Right cardiac atrium (tissue), 5 donors: ENCODE measurements at places on chromosomes 4 and X. TPM values are rescaled to one million over a fixed set of nuclear protein-coding genes. Genes with fewer than 3 reads are reported as not detected.

- DNase-seq, result no peak
These were observed 44.9 kb upstream of the SMAD1 start for GRCh38 chr4:145436796-145437195.

- peak; percentile 81 for DNase-seq
These were observed at the start of gene XPNPEP2 for GRCh38 chrX:129738466-129739308. Gene XPNPEP2 (plus strand): TSS chrX:129738979. CDS start chrX:129739214, 235 bp downstream.

Gene GPC3
- polyA plus RNA-seq, result 7.0 TPM

DNA sequence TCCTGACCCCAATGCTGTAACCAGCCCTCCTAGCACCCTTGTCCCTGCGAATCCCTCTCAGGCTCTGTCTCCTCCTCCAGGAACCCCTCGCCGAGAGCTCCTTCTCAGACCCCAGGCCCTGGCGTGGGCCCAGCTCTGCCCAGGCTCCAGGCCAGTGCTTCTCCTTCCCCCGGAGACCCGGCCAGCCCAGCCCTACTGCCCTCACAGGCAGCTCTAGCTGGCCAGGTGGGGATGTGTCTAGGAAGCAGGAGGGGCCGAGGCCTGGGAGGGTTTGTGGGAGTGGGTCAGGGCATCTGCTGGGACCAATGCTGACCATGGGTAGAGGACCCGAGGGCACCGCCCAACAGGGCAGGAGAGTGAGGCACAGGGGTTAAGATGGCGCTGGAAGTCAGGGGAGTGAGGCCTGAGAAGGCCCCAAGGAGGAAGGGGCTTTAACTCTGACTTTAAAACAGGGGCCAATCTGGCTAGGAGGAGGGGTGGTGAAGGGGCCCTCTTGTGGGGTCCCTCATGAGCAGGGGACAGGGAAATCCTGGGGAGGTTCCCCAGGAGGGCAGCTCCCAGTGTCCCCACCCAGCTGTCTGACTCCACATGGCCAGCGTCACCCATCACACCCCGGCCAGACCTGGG is 64.7 kb upstream of the NKX1-1 start:
- DNase-seq, result peak; percentile 40

- peak; percentile 80 for DNase-seq
These were observed 51.5 kb upstream of the TRIM2 start for GRCh38 chr4:153152501-153153338.

Gene SPOCK3
- polyA plus RNA-seq, result 0.11 TPM

Gene LAMTOR3
- polyA plus RNA-seq, result 46.7 TPM

Gene LIMCH1
- polyA plus RNA-seq, result 43.3 TPM

Gene LRCH2
- polyA plus RNA-seq, result 3.6 TPM

DNA sequence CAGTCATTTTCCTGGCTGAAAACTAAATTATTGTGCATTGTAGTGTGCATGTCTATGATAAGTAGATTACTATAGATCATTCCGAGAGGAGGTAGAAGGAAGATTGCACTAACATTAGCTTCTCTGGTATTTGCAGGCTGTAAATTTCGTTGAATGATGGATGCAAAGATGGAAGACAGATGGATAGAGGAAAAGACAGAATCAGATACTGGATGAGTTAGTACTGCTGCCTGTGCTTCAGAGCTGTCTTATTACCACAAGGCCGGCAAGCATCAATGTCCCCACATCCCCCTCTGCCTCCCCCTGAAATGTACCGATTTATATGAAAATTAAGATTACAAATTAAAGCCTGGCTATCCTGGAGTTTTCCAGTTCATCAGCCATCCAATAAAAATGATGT is 17.7 kb downstream of the NAA11 start:
- DNase-seq, result no peak

DNA sequence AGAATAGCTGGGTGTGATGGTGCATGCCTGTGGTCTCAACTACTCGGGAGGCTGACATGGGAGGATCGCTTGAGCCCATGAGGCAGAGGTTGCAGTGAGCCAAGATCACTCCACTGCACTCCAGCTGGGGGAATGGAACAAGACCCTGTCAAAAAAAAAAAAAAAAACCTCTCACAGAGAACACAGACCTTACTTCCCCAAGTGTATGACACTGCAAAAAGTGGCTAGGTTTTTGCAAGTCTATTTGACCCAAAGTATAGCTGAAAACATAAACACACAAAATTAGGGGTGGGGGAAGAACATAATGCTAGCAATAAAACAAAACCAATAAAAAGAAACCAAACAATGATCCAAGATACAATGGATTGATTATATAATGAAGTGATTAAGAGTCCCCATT is 6.7 kb downstream of the LAMP2 start:
- DNase-seq, result no peak

GRCh38 chrX:126552313-126553022 is at the start of gene DCAF12L1:
Gene DCAF12L1 (minus strand): TSS chrX:126552814. CDS start chrX:126552608, 206 bp downstream.
- peak; percentile 8 for DNase-seq

DNA sequence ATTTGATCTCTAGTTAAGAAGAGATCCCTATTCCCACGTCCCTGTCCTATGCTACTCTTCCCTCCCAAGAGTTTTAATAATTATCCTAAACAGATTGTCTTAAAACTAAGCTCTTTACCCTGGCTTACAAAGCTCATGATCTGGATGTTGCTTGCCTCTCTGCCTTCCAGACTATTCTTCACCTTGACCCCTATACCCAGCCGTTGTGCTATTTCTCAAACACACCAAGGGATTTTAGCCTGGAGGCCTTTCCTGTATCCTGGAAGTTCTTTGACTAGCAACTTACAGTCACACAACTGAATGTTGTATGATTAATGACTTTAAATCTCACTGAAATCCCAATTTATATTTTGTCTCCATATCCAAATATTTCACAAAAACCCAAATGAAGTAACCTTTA is 314.9 kb downstream of the ADGRL3 start:
- no peak for DNase-seq

DNA sequence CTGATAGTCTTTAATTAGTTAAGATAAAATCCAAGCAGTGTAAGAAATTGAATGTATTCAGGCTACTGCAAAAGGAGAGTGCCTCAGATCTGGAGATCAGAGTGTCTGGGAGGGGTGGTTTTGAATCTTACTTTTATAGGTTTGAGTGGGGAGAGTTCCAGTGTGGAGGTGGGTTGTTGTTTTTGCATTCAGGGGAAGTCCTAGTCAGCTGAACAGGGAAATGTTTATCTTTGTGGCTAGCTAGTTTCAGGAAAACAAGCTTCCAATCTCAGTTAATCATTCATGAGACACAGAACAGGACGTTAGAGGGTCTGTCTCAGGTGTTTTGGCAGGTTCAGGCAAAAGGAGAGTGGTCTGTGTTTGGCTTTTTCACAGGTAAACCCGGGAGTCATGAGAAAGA is 26.0 kb downstream of the ZNF81 start:
- DNase-seq, result no peak

- DNase-seq, result no peak
These were observed 647.5 kb upstream of the TENM3 start for GRCh38 chr4:181595716-181596115.

- DNase-seq, result no peak
These were observed 38.6 kb downstream of the EGFL6 start for GRCh38 chrX:13607996-13608365.

DNA sequence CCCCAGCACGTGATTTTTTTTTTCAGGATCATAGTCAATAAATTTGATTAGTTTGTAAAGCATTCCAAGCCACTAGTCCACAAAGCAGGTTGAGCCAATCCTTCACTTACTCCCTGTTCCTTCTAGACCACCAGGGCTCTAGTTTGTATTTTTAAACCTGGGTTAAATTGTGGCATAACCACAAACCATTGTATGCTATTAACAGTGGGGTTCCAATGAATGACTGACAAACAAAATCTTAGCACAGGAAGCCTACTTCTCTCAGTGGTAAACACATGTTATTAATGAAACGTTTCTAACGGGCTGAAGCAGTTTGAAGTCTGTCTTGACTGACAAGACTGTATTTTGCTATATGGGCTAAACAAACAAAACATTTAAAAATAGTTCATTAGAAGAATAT is 48.6 kb upstream of the GYPA start:
- no peak for DNase-seq

DNA sequence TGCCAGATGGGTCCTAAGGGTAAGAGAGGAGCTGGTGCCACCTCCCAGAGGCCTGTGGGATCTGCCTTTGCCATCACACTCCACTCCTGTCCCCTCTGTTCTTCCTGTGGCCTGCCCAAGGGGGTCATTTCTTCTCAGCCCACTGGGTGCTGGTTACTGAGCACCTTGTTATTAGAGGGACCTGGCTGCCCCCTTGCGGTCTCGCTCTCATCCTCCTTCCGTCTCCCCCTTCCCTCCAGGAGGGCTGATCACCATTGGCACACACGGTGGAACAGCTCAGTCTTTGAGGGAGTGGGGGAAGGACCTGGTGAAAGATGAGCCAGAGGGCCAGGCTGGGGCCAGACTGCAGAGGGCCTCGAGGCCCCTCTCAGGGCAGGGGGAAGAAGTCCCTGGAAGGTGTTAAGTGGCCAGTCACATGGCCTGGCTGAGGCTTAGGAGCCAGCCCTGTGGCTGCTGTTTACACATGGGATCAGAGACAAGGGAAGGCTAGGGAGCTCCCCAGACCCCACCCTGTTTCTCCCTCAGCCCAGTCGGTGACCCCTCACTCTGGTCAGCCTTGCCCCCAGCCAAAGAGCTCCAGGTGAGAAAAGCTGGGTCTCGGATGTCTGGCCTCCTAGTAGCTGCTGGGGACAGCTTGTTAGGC is 68.1 kb downstream of the MTMR1 start:
- no peak for DNase-seq

GRCh38 chr4:8073206-8073863 is 85.3 kb downstream of the ABLIM2 start:
- DNase-seq, result no peak

Gene VCX
- polyA plus RNA-seq, result not detected

Gene ODAPH
- polyA plus RNA-seq, result not detected

DNA sequence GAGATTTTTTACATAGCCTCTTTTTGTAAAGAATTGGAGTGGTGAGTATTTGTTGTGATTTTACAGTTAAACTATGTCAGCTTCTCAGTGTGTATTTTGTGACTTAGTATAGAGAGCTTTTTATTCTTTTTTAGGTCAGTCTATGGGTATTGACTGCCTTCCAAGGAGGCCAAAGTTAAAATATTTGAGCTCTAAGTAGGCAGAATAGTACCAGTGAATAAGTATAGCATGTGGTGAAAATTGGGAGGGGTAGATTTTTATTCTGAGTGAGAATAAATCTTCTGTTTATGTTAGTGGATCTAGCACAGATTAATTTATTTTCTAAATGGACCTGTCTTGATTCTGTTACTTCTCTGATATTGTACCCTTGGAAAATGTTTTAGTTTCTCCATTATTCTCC is 37.5 kb downstream of the HERC3 start:
- DNase-seq, result no peak

- DNase-seq, result no peak
These were observed 8.2 kb upstream of the IQCM start for GRCh38 chr4:149823769-149824221.

DNA sequence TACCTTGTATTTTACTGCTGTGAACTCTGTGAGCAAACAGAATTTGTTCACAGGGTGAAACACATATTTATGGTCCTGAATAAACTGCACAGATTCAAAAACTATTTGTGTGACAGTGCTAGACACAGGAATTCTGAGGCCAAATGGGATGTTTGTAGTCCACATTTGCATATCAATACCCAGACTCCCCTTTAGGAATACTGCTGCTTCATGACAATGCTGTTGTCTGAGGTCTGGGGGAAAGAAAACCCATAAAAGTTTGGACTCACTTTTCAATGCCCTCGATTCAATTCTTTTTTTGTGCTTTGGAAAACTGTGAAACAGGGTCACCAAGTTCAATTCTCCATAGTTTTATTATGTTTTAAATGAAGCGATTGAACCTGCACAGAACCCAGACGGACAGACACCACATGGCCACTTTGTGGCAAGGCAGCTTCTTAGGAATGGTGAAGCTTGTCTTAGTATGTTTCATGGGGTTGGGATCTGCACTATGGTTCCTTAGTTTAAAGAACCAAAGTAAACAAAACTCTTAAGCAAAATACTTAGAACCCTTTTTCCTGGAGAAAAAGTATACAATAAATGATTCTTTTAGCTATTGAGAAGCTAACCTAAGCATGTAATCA is 92.3 kb upstream of the MAD2L1 start:
- DNase-seq, result no peak

Gene RBPJ
- polyA plus RNA-seq, result 22.2 TPM

DNA sequence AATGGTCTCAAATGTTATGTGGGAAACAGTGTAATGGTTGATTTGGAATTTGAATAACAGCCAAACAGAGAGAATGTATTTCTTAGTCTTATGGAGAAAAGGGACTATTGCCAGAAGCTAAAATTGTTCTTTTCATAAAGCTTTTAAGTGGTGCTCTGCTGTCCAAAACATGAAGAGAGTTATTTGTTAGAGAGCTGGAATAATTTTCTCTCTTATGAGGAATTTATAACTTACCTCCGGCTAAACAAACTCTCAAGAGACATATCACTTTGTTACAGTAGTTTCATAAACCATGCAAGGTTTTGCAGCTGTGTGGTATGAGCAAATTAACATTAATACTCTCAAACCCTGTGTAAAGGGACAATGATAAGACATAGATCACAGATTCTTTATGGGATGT is 28.6 kb downstream of the SULT1B1 start:
- DNase-seq, result no peak

DNA sequence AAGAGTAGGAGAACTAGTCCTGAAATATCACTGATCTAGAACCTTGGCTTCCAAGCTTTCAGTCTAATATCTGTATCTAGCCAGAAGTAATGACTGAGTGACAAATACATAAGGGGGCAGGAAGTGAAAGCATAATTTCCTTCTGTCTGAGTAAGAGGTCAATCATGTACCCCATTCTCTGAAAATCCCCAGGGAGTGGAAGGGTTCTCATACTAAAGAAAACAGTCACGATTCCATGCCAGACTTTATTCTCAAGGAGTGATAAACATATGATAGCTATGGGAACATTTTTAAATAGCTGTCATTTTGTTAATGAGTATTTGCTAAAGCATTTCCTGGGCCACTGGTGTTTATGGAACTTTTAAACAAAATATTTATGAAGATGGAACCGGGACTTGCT is 308.5 kb downstream of the ARHGAP24 start:
- no peak for DNase-seq

Gene PLRG1
- polyA plus RNA-seq, result 24.6 TPM

Gene HTRA3
- 80.6 TPM for polyA plus RNA-seq

- DNase-seq, result no peak
These were observed 5.7 kb downstream of the ZNF185 start for GRCh38 chrX:152903589-152903988.
